ENCODE measurements at places on chromosomes 1 and 21.

DNA sequence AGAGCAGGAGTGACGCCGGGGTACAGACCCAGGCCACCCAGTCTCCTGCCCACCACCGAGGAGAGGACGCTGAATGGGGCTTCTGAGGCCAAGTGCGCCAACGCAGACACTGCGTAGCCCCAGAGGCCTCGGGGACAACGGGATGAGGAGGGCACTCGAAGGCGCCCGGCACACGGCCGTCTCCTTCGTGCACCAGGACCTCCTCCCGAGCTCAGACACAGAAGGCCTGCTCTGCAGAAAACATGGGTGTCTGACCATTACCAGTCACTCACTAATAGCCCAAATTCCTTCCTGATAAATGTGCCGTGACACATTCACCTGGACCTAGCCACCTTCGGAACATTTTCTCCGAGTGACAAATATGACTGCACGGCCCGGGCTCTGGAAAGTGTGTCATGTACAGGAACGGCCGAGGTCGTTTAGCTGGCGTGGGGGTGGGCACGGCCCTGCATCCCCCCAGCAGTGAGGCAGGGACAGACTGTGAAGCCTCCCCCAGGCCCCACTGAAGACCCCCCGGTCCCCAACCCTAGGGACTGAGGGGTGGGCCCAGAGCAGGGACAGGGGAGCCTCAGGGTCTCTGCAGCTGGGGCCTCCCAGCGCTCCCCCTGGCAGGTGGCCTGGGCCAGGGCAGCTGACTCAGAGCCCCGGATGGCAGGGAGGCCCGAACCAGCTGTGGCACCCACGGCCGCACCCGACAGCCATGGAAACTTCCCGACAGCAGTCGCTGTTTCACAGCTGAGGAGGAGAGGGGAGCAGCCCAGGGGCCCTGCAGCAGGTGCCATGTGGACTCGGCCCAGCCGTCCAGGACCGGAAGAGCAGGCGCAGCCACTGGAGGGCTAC is 16.7 kb upstream of the COL6A2 start:
- no peak for DNase-seq

- no peak for DNase-seq
Measured at GRCh38 chr21:42539342-42539741, 25.7 kb downstream of the SLC37A1 start.

DNA sequence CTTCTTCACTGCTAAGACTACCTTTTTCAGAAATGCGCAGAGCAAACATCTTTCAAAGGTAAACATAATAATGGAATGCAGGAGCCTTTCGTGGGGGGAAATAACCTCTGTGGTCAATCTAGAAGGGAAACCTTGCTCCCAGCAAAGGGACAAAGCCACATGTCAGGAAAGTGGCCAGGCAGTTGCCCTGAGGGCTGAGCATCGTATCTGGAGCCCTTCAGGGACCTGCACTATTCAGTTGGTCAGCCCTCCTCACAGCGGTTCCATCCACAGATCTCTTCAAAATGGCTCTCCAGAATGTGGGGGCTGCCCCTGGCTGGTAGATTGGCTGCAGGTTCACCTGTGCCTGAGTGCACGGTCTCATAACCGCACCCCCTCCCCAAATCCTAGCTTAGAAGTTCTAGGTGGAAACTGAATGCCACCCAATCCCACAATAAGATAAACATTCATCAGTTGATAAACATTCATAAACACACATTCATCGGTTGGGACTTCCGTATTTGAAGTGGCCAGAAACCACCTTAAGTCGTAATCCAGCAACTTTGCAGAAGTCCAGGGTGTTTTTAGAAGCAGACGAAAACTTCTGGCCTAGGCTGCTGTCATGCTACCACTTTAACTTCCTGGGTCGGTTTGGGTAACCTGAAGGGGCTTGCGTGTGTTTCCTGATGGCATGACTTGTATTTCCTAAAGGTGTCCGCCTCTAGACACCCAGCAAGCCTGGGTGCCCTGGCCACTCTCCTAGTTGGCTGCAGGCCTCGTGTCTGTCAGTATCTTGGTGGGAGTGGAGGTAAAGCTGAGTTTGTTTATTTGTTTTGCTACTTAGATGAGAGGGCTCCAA is 50.5 kb downstream of the RASSF5 start:
- no peak for DNase-seq

DNA sequence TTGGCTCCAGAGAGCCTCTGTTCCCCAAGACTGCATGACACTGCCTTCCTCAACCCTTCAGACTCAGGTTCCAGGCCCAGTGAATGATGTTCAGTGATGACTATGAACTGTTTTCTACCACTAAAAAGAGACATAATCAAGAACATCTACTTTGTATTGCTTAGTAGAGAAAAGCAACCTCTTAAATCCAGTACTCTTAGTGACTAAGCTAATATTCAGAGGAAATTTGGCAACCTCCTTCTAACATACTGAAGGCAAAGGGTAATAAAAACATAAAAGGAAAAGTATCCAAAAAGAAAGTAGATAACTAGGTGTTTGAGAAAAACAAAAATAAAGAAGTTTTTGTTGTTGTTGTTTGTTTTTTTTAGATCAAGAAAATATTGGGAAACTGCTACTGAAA is 153.3 kb upstream of the RUNX1 start:
- no peak for DNase-seq

- DNase-seq = no peak
Measured at GRCh38 chr1:209106237-209106741, 477.2 kb upstream of the CAMK1G start.

DNA sequence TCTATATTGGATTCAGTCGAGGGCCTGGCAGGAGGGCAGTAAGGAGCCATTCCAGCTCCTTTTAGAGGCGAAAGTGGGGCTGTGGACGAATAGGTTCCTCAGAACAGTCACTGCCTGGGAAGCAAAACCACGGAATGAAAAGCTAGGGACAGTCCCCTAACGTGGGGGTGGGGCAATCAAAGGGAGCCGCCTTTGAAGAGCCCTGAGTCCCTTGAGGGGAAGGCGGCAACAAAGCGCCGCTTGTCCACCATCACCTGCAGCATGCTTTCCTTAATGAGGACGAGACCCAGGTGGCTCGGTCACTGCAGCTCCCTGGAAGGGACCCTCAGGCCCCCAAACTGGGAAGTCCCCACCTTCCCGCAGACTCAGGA is 184.7 kb downstream of the ETS2 start:
- DNase-seq = no peak

GRCh38 chr1:159532922-159533321 is 2.9 kb downstream of the OR10J5 start:
- DNase-seq = no peak

DNA sequence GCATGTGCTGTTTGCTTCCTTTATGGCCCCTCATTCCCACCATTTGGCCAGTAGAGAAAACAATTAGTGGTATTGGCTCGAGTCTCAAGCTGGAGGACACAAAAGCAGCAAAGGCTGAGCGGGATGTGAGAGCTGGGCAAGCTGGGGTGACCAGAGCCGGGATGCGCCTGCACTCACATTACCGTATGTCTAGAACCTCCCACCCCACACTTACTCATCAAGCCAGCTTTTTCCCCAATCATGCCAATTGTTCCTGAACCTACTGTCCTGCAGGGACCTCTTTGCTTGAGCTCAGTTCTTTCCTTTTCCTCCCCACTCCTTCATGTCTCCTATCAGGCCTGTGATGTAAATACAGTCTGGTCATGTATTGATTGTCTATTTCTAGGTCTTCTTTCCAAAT is 45.9 kb downstream of the KIRREL1 start:
- DNase-seq = no peak

- DNase-seq = no peak
Measured at GRCh38 chr21:32519945-32520874, 65.1 kb downstream of the TCP10L start.

All from AG04449 (cell line).